ENCODE measurements at places on chromosomes 13 and 19.

- DNase-seq: peak; percentile 54
Observed at GRCh38 chr13:51644654-51645053, 60.4 kb downstream of the WDFY2 start.

DNA sequence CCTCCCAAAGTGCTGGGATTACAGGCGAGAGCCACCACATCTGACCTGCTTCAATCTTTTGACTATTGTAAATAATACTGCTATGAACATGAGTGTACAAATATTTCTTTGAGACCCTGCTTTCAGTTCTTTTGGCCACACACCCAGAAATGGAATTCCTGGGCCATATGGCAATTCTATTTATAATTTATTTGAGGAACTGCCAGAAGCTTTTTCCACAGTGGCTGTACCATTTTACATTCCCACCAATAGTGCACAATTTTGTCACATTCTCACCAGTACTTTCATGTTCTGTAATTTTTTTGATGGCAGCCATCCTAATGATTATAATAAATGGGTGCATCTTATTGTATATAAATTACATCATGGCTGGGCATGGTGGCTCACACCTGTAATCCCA is 13.7 kb upstream of the FCER2 start:
- no peak for DNase-seq

DNA sequence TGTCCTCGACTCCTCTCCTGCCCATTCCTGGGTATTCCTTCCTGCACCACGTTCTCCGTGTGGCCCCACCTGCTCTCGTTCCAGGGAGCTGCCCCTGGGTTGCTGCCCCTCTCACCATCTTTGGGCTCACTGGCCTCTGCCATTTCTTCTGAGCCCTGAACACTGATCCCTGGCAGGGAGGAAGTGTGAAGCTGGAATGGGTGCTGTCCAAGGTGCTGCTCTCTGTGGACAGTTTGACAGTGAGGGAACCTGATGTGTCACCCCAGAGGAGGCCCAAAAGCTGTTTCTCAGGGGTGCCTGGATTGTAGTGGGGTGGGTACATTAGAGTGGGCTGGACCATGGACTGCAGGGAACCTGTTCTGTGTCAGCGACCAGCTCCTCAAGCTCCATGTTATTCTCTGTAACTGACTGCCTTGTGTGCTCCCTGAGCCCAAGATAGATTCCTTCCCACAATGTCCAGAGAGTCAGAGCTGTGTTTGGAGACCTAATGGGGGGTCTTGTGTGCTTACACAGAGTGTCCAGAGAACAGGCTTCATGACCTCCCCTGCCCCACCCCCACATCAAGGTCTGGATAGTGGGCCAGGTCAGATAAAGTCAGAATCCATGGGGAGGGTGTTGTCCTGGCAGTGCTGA is 7.2 kb upstream of the CEACAM8 start:
- peak; percentile 49 for DNase-seq

- no peak for DNase-seq
Observed at GRCh38 chr13:43387880-43388279, 364.5 kb downstream of the DNAJC15 start.

DNA sequence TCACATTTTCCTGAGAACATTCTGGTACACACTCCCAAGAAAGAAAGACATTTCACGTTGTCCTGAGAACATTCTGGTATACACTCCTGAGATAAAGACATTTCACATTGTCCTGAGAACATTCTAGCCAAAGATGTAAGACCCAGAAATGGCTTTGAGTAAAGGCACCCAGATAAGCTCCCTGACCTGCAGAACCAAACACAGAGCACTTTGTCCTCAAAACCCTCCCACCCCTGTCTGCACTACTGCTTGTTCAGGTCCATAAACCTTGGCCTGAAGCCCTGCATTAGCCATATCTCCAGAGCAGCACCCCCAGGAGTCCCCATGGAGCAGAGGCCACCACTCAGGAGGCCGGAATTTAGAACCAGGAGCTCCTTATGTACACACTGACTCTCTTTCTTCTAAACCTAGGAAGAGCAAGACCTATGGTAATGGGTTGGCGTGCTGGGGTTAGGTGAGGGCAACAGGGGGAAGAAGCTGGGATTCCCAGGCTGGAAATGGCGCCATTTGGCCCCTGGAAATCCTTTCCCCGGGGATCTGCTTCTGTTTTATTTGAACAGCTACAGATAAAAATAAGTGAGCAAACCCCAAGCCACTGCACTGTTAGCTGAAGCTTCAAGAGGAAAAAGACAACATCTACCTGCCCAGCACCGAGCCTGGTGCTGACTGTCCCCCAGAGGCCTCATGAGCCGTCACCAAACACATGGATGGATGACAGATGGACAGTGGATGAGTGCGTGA is 13.7 kb downstream of the GAS6 start:
- no peak for DNase-seq

DNA sequence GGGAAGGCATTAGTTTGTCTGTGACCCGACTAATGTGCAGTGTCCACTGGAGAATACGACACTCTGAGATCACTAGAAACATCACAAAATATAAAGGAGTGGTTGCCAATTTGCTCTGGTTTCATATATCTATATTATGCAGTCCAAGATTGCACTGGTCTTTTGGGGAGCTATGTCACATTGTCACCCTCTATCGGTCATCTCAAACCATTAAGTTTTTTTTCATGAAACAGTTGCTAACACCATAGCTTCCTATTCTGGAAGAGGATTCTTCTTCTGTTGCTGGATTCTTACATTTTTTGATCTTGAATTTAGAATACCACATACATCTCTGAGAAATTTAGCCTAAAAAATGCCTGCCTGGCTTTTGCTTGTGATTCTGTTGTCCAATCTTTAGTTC is 168.6 kb downstream of the LACC1 start:
- DNase-seq: peak; percentile 32

- peak; percentile 43 for DNase-seq
Observed at GRCh38 chr13:99983499-99984401, 2.2 kb downstream of the ZIC2 start.

DNA sequence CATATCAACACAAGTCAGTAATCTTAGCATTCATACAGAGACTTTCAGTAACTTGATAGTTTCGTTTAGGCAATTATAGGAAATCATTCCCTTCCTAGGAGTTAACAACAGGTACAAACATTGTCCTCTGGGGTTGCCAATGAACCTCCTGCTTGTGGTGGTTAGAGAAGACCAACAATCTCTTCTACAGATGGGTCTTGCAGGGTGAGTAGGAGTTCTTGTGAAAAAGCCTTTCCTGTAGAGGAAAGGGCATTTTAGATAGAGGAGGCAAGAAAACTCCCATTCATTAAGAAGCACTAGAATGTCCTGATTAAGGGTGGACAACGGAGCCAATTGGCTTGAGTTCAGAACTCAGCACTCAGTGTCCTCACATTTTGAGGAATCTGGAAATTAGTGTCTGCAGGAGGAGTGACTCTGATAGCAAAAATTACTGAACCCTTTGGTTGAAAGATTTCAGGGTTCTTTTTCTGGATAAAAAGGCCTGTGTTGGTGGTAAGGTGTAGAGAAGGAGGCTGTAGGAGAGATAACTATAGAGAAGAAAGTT is 4.2 kb downstream of the WDFY2 start:
- DNase-seq: no peak

- no peak for DNase-seq
Observed at GRCh38 chr13:61508936-61509335, 93.3 kb upstream of the PCDH20 start.

DNA sequence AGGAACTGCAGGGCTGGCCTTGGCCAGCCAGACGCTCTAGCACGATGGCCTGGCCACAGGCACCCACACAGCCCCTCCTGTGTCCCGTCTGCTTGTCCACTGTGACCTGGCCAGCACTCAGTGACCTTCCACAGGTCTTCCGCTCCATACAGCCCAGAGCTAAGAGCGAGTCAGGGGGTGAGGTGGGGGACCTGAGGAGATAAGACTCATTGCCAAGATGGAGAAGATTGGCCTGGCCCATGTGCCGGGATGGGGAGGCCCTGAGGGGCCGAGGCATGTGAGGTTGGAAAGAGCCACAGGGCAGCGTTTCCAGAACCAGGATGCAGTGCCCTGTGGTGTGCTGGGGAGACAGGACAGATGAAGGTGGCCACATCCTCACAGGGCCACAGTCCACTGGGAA is 10.2 kb upstream of the SLC7A9 start:
- no peak for DNase-seq

DNA sequence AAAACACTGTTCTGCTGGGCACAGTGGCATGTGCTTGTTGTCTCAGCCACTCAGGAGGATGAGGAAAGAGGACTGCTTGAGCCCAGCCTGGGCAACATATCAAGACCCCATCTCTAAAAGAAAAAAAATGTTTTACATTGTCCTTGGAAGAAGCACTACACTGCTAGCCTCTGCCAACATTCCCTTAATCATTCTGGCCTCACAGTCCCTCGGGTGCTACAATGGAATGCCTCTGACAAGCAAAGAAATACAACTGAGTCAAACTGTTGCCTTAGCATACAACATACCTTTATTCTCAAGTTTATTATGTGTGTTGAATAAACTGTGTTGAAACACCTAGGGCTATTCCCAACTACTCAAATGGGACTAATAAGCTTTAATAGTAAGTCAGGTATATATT is 56.1 kb downstream of the PSPC1 start:
- DNase-seq: no peak

GRCh38 chr13:98103942-98104880 is 38.7 kb upstream of the FARP1 start:
- peak; percentile 47 for DNase-seq

- no peak for DNase-seq
Observed at GRCh38 chr19:32708457-32708856, 11.1 kb upstream of the TDRD12 start.

- peak; percentile 44 for DNase-seq
Observed at GRCh38 chr19:14081797-14082674, 3.5 kb downstream of the C19orf67 start.

DNA sequence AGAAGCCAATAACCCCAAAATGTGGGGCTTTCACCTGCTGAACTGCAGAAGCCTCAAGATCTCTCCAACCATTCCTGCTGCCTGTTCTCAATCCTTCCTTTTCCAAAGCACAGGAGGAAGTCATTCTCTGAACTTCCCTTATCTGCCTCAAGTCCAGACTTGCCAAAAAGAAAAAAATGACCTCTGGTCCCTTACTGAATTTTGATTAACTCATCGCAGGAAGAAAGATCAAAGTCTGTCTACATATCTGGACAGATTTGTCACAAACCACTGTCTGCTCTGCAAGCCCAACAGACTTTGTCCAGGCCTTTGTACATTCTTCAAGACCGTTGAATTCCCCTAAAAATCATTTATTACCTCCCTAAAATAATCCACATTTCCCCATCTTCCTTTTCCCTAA is 126.5 kb upstream of the NBEA start:
- no peak for DNase-seq

DNA sequence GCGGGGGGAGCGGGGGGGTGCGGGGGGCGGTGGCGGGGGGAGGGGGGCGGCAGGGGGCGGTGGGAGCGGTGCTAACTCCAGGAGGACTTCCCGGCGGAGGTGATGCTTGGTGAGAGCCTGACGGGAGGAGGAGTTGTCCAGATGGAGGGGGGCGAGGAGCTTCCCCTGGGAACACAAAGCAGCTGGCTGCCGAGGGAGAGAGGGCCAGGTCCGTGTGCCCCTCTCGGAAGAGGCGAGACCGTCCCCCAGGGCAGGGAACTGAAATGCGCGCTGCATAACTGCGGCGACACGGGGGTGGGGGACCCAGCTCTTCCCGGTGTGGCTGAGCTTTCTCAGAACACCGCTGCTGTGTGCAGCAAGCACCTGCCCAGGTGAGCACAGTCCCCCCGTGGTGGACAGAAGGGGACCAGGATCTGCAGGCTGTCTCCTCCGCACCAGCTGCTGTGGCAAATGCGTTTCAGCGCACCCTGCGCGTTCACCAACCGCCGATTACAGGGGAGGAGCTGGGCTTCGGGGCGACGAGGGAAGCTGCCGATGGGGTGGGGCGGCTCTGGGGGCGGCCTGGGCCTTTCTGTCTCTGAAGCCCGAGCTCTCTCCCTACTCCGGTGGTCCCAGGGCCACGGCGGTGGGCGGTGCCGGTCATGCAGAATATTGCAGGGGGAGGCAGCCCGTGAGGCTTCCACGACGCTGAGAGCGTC is 54.7 kb upstream of the F7 start:
- DNase-seq: no peak

GRCh38 chr13:108948251-108948671 is 318.9 kb downstream of the MYO16 start:
- DNase-seq: no peak

DNA sequence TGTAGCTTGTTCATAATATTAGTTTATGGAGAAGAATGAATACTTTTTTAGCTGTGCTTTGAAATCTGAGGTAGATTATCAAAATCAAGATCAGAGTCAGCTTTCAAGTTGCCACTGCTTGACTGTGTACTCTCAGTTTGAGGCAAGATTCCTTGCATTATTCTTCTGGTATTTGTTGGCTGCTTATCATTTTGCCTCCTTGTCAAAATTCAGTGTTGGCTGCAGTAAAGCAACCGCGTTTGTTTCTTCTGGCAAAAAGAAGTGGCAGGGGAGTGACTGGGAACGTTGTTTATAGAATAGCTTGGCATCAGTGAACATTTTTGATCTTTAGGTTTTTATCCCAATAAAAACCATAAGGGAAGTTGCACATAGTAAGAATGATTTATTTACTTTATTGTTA is 419.3 kb upstream of the GPC6 start:
- DNase-seq: no peak

DNA sequence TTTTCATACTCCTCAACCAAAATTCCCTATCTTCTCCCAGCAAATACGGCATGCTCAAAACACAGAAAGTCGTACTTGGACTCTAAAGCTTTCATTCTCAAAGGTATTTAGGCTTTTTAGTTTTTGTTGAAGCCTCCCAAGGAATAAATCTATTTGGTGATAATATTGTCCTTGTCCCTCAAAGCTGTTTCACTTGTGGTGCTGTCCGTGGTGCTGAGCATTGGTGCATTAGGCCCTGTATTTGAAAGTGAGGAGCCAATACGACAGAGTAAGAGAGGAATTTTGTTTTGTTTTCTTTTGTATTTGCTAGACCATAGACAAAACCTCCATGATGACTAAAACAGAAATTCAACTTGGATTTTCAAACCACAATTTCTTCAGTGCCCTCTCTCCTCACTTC is 3.2 kb upstream of the LGALS13 start:
- peak; percentile 34 for DNase-seq

DNA sequence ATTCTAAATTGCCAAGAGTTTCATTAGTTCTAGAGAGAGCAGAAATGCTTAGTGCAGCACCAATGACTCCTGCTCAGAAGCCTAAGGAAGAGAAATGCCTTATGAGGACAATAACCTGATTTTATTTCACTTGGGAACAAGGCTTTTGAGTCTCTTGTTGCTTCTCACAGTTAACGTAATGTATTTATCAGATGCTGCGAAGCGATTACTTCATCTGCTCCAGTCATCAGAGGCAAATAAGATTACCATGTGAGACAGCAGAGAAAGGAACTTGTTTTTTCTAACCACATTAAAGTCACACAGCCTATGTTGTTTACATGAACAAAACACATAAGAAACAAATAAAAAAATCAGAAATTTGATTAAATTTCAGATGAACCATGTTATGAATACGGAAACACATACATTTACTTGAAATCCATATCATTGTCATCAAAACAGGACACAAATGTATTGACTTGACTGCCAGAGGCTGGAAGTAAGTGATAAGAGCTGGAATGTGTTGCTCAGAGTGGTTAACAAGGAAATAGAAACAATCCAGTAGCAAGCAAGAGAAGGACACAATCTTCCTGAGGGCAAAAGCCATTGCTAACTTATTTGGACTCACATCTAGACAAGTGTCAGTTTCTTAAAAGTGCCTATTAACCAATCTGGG is 147.3 kb downstream of the LHFPL6 start:
- no peak for DNase-seq

All from ELR (cell line).